H7 (cell line): ENCODE measurements at places on chromosomes 1 and 21. TPM values are rescaled to one million over a fixed set of nuclear protein-coding genes. Genes with fewer than 3 reads are reported as not detected.

The KIF2C gene
- total RNA-seq: 164 and 209 TPM in 2 replicates

The TNN gene
- 0.31 and 0.41 TPM in 2 replicates for total RNA-seq

The RGL1 gene
- 2.2 and 3.2 TPM in 2 replicates for total RNA-seq

- peak; percentile 71 for DNase-seq
Observed at GRCh38 chr21:15752763-15753407, 23.1 kb downstream of the USP25 start.

DNA sequence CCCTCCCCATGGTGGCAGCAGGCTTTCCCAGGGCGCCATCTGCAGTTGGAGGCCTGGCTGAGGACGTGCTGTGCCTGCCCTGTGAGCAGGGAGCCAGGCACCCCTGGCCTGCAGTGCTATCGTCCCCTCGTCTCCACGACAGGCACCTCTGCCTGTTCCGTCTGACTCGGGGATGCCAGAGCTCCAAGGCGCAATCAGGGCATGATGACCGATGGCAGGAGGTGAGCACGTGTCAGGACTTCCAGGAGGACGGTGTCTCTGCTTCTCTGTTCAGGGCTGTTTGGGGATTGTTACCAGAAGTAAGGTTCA lies 125.2 kb downstream of the PCBP3 start:
- DNase-seq: peak; percentile 63

DNA sequence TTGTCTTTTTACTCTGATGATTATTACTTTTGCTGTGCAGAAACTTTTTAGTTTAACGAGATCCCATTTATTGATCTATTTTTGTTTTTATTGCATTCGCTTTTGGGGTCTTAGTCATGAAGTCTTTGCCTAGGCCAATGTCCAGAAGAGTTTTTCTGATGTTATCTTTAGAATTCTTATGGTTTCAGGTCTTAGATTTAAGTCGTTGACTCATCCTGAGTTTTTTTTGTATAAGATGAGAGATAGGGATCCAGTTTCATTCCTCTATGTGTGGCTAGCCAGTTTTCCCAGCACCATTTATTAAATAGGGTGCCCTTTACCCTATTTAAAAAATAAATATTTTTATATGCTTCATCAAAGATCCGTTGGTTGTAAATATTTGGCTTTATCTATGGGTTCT lies 13.2 kb downstream of the MAN1C1 start:
- no peak for DNase-seq

DNA sequence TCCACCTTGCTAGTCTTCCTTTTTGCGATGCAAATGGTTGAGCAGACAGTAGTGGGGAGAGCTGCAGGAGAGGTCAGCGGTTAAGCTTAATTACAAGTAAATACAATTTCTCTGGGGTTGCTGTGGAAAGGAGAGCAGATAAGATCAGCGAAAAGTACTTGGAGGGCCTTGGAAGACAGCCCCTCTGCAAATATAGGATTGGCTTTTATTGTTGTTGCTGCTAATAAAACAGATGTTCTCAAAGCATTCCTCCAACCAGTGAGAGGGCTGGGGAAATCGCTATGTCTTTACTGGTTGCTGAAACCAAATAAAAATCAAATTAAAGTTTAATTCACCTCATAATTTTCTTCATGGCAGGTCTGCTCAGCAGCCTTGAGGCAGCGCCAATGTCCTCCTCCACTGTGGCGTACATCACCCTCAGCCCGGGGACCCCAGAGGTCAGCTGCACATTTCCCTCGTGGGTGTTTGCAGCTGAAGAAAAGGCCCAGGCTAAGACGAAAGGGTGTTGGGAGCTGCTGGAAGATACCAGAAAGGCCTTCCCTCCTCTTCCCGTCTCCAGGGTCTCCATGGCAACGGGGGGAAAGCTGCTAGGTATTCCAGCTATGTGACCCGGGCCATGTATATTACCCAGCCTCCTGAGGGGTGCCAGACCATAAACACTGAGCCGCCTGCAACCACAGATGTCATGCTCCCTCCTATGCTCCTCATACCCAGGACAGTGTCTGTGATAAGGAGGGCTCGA lies 54.6 kb upstream of the POU2F1 start:
- peak; percentile 52 for DNase-seq

DNA sequence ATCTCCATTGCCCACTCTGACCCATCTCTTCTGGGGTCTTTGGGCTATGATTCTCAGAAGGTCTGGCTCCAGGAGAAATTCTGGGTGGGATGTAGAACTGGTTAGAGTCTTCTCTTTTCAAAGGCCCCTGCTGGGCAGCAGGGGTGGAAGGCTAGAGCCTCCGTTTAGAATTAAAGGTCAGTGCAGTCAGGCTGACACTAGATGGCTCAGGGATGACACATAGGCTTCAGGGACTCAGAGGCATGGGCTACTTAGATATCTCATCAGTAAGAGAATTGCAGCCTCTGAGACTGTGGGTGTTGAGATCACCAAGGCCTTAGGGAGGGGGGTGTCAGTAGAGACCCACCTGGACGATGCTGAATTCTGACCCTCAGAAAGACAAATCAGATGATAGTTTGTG lies 12.6 kb upstream of the PPM1J start:
- no peak for DNase-seq

- DNase-seq: peak; percentile 53
Observed at GRCh38 chr1:152926091-152926490, 17.7 kb downstream of the IVL start.

DNA sequence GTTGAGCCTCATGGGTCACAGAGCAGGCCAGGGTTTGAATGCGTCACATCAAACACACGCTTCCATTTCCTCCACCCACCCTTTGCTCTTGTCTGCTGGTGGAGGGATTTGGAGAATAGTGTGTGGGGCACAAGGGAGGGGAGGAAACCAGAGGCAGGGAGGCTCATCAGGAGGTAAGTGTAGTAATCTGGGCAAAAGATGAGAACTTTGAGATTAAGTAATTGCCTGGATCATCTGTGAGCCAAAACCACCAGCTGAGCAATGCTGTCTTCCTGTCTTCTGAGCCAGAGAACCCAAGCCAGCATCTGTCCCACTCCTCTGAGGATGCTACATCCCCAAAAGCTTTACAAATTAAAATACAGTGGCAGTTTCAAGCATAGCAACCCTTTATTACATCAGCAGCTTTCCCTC lies 45.2 kb downstream of the C8B start:
- no peak for DNase-seq

DNA sequence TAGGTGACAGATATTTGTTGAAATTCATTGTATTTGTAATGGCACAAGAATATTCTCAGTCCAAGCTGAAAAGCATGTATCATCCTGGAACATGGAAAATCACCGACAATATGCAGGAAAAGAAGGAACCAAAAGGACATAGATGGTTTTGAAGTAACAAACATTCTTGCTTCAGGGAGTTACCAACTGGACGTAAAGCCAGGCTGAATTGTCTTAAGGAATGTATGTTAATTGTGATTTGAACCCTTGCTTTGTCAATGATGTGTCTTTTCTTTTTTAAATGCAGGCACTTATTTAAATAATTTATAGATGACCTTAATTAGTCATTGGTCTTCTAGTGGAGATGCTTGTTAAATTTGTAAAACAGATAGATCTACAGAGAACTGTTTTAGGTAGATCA lies 489.4 kb upstream of the ZP4 start:
- DNase-seq: no peak

- DNase-seq: no peak
Observed at GRCh38 chr1:22925111-22925510, 47.6 kb downstream of the LACTBL1 start.

DNA sequence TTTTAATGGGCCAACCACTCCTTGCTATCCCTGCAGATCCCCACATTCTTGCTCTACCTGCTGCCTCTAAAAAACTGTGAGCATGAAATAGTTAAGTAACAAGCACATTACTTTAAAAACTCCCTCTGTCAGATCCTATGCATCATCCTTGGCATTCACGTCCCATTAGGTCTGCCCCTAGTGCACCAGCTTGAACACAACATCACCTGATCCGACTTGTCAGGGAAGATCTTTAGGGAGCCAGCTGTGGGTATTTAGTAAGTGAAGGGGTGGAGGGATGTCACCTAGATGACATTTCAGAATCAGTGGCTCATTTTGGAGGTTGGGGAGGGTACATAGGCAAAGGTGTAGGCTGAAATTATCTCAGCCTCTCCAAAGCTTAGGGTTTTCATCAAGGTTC lies 33.5 kb downstream of the RXRG start:
- no peak for DNase-seq

- DNase-seq: no peak
Observed at GRCh38 chr1:35085421-35085820, 6.2 kb downstream of the ZMYM1 start.

GRCh38 chr1:213905344-213905743 lies 82.4 kb upstream of the PROX1 start:
- peak; percentile 28 for DNase-seq

GRCh38 chr1:10514490-10515235 lies 39.9 kb downstream of the PEX14 start:
- peak; percentile 65 for DNase-seq

DNA sequence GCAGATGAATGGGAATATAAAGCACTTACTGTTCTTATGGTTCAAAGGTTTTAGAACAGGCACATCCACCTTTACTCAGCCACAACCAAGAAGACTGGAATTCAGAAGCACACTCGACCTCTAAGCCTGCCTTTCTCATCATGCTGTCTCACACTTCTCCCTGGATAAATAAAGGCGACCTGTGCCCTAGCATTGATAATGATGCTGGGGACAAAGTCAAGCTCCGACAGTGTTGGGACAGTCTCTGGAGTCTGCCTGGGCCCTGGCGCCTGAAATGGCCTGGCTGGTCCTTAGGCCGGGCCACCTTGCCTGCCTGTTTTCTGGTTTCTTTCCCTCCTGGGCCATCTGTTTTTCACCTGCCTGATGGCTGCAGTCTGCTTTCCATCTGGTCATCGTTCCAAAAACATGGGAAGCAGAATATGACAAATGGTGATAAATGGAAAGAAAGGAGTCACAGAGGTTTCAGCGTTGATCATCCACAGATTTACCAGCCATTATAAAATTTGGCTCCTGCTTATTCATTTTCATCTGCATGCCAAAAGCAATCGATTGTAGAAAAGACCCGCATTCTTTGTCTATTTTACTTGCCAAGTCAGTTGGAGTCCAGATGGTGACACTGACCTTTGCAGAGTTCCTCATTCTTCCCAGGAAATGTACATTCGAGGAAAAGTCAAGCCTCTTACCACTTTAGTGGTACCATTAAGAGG lies 91.2 kb upstream of the KCNJ15 start:
- no peak for DNase-seq

GRCh38 chr21:44901391-44902074 lies 19.2 kb downstream of the ITGB2 start:
- DNase-seq: peak; percentile 37

DNA sequence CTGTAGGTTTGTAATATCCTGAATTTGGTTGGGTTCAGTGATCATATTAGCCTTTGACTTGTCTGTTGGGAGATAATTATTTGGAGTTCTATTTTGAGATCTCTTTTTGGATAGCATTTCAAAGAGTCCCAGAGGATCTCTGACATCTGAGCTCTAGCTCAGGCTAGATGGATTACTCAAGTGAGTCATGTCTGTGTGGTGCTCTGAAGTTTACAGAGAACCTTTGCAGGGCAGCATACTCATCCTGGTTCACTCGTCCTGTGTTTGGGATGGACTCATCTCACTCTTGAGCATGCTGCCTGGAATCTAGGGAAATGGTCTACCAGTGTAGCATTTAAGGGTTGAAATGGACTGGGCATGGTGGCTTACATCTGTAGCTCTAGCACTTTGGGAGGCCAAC lies 29.4 kb upstream of the BMP8A start:
- no peak for DNase-seq
